ENCODE measurements at places on chromosomes 16 and 17.

DNA sequence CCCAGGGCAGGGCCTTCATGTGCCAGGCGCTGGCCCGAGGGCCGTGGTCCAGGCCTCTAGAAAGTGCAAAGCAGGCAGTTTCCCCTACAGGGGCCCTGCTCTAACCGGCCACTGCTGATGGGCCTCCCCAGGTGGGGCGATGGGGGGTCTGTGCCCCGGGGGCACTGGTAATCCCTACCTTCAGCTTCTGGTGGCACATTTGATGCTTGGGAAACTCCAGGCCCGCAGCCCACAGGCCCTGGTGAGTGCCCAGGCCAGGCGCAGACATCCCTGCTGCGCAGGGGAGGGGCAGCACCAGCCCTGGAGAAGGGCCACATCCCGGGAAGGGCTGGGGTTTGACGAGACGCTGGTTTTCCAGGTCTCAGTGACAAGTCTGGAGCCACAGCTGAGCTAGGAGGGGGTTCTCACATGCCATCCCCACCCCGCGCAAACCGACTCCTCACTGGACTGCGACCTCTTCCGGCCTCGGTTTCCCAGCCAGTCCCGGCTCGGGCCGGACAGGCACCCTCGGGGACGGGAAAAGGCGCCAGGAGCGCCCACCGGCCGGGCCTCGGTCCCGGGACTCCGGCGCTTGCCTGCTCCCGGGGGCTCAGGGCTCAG is 1.6 kb downstream of the DOC2B start:
- DNase-seq, result no peak

DNA sequence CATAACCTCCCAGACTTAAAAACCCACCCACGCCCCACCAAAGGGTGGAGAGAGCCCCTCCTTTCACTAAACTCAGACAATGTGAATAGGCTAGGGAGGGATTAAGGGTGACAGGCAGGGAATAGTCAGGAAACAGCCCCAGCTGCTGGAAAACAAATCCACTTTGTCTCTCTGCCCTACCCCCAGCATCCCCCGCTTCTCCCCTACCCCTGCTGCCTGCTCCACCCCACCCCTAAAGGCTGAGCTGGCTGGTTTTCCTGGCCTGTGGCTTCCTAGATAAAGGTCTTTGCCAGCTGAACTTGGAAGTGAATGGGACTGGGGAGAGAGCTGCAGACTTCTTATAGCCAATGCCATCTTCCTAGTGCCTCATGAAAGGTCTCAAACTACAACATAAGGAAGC is 15.0 kb downstream of the CAVIN1 start:
- no peak for DNase-seq

DNA sequence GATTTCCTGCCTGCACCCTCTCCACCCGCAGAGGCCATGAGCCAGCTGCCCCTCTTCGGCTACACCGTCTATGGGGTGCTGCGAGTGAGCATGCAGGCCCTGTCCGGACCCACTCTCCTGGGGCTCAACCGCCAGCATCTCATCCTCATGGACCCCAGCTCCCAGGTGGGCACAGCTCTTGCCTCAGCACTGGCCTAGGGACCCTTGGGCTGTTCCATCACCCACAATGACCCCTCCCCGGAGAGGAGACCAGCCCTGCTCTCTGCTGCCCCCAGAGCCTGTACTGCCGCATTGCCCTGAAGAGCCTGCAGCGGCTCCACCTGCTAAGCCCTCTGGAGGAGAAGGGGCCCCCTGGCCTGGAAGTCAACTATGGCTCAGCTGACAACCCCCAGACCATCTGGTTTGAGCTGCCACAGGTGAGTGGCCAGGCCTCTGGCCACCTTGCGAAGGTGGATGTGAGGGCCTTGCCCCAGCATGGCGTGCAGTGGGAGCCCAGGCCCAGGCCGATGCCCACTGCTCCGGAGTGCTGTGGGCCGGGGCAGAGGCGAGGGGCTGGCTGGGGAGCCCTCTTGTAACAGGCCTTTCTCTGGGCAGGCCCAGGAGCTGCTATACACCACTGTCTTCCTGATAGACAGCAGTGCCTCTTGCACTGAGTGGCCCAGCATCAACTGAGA is 7.3 kb upstream of the SMIM5 start:
- DNase-seq, result no peak

DNA sequence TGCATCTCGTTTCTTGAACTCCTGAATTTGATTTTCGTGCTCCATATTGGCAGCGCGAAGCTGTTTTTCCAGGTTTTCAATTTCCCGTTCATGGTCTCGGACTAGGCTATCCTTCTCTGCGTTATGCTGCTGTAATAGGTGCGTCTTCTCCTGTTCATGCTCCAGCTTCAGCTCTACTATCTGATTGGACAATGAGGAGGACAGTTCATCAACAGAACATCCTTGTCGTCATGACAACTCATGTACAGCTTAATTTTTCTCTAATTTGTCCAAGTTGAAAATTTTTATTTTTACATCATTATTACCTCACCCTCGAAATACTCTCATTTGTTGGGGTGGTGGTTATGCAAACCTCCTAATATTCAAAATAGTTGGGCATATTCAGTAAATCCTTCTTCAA is 289.8 kb downstream of the CEP112 start:
- peak; percentile 85 for DNase-seq

GRCh38 chr16:89564476-89565255 is 4.2 kb downstream of the RPL13 start:
- DNase-seq, result no peak

- no peak for DNase-seq
Measured at GRCh38 chr17:20991276-20992037, 51.4 kb downstream of the USP22 start.

DNA sequence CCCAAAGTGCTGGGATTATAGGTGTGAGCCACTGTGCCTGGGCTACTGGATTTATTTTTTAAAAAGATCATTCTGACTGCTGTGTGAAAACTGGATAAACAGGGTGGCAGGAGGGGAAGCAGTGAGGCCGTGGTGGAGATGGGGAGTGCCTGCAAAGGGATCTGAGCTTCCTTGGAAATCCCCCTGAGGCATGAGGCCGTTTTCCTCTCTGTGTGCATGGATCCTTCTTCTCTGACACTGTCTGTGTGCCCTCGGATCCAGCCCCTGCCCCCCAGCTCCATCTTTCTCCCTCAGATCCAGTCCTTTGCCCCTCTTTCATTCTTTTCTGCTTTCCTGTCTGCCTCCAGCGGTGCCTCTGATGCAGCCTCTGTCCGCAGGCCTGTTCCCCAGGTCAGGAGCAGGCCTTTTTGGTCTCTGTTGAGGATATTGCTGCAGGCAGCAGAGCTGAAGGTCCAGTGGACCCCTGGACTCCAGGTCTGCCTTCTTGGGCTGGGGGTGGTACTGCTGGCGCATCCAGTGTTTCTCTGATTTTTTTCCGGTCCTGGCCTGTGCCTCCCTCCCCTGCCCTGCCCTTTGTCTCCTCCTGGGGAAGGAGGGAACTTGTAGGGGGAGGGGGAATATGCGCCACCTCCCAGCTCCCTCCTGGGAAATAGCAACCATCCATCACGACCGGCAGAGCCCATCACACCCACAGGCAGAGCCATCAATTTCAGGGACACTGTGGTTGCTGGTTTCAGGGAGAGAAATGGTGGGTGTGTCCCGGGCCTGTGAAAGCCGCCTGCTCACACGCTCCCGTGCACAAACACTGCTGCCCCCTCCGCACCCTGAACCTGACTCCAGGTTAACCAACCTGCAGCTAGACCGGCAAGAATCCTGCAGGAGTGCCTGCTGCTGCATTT is 17.0 kb downstream of the MGAT5B start:
- DNase-seq, result no peak

GRCh38 chr16:630249-630814 is 453 bp upstream of the WFIKKN1 start:
- DNase-seq, result no peak

DNA sequence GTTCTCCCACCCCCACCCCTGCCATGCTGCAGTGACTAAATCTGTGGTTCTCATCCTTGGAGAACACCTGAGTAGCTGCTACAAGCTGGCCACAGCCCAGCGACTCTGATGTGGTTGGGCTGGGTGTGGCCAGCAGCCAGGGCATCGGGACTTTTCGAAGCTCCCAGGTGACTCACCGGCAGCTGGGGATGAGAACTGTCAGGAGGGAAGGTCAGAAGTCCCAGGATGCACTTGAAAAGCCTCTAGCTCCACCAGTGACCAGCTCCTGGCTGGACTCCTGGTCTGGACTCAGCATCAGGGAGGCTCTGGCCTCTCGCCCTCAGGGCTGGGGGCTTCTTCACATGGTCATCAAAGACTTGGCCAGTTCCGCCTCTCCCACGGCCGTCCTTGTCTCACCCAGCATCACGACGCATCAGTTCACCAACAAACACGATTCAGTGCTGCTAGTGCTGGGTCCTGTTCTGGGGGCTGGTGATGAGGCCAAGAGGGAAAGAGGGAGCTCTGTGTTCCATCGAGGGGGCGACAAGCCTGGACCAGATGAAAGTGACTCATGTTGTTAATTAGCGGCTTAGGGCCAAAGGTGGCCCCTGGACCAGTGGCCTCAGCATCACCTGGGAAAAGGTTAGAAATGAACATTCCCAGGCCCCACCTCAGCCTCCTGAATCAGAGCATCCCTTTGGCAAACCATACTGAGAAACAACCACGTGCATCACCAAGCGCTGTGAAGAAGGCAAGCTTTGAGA is 3.9 kb upstream of the C17orf99 start:
- DNase-seq, result no peak

GRCh38 chr16:55710466-55710865 is 54.7 kb downstream of the SLC6A2 start:
- no peak for DNase-seq

DNA sequence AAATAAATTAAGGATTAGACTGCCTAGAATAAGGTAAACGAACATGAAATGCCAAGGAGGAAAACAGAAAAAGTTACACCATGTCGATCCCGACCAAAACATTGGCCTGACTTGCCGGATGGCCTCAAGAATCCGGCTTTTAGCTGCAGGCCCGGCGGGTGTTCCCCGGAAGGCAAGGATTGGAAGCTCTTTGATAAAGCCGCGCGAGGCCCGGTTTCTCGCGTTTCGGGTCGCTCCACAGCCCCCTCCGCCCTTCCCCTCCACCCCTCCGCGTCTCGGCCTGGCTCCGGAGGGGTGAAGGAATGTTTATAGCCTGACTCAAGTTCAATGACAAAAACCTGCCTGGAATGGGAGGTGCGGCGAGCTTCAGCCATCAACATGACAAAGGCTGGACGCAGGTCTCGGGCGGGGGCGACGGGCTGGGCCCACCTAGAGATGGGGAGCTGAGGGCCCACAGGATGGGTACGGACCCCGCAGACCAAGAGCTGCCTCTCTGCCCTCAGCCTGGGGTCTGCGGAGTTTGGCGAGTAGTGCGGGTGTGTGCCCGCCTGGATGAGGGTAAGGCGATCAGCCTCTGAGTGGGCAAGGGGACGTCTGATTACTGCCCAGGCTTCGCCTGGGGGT is 2.6 kb downstream of the PRAC1 start:
- no peak for DNase-seq

DNA sequence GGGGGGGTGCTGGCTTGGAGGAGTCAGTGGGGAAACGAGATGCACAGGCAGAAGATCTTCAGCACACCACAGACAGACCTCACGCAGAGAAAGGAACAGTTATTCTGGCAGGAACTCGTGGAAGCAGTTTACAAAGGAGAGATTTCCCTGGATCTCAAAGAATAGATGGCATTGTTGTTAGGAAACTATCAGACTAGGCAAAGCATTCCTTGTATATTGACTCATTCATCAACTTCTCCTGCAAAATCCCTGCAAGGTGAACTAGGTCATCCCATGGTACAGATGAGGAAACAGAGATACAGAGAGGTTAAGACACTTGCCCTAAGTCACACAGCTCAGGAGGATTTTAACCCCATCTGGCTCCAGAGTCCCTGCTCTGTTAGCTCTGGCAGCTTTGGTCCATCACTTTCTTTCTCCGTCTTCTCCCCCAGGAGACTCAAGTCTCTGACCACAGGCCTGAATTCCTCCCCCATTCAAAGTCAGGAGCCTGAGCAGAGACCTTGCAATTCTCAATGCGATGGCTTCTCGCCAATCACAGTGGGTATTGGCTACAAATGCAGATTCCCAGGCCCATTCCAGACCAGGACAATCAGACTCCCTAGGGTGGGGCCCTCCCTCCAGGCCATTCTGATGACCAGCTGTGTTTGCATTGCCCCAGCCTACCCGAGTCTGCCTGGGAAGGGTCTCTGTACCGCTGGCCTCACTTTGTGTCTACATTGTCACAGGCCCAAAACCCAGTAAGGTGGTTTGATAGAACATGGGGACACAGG is 56.4 kb downstream of the LITAF start:
- DNase-seq, result no peak

GRCh38 chr17:80504686-80505413 is 28.4 kb upstream of the NPTX1 start:
- DNase-seq, result no peak

GRCh38 chr16:29791845-29792807 is 1.6 kb downstream of the KIF22 start:
- no peak for DNase-seq

GRCh38 chr17:63611354-63611753 is 10.7 kb downstream of the TACO1 start:
- no peak for DNase-seq

- no peak for DNase-seq
Measured at GRCh38 chr17:4610656-4611055, 26.3 kb downstream of the SMTNL2 start.

GRCh38 chr16:78605548-78606101 is 506.2 kb downstream of the WWOX start:
- no peak for DNase-seq

- DNase-seq, result no peak
Measured at GRCh38 chr17:63293323-63294075, 152.6 kb downstream of the CYB561 start.

DNA sequence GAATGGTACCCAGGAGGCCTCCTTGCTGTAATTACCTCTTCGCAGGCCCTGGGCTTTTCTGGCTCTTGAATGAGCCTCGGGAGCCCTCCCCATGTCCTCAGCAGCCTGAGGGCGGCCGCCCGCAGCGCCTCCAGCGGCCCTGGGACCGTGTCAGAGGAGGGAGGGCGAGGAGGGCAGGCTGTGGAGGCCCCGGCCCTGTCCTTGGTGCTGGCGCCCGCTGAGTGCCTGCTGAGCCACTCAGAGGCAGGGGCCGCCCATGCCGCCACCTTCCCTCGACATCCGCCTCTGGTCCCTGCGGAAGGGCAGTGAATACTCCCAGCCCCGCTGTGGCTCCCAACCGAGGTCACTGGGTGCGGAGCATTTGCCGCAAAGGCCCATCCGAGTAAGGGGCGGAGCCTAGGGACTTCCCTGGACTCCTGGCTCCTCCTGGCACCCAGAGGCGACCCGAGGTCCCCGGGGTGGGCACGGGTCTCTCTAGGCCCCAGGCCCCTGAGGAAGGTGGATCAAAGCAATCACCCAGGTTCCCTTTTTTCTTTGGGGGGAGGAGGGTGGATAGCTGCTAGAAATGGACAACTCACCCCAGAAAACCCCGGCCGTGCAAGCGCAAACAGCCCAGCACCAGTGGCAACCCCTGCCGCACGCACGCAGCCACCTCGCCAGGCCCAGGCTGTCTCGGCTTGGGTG is 2.8 kb downstream of the RBFOX3 start:
- no peak for DNase-seq

DNA sequence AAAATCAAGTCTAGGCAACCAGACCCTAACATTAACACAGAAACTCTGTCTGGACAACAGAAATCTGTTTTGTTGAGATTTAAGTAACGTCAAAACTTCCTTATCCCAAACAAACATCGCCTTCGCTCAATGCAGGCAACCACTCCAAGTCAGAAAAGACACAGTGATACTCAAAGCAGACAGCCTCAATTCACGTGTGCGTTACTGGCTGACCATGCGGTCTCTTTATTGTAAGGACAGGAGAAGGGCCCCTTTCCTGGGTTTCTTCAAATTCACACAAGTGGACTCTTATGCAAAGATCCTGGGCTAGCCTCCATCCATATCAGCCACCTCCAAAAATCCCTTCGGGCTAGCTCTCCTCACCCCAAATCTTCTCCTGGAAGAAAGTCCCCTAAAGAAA is 467.7 kb downstream of the SOX9 start:
- DNase-seq, result no peak

Data from NCI-H2081 treated with DMSO at 0.1 percent for 48 hours (cell line).